ENCODE measurements at places on chromosomes 2 and 18.

DNA sequence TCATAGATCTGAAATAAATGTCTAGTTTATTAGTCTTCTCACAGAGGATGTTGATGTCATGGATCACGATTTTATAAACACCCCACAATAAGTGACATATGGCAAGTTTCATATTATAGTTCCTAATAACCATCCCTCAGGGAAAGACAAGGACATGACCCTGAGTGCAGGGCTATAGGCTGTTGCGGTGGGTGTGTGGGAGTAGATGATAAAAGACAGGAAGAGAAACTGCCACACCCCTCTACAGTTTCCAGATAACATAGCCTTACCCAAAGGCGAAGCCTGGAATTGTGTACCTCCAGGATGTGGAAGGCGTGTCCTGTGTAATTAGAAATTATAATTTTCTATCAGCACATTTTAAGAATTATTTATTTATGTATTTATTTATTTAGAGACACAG, 2.4 kb upstream of the NEDD4L start:
- DNase-seq = no peak

DNA sequence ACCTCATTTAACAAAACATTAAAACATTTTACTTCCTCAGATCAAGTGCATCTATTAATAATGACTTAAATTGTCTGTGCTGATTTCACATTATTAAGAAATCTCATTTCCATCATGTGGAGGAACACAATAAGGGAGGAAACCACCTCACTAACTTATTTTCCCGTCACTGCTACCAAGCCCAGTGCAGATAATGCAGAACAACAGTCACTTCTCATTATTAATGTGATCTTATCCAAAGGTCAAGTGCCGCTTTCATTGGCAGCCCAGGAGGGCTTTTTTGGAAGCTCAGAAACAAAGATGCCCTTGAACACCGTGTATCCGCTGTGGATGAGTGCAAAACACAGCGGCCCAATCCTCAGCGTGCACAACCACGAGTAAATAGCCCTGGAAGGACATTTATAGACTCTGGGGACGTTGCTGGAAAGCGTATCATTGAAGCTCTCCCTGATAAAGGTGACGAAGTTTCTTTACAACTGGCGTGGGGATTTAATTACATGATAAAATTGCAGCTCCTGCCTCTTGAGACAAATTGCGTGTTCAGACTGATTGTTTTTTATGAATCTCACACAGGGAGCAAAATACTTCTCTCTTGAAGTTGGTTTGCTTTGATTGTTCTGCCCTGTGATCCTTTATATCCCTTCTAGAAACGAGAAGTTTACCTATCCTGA, 13.2 kb downstream of the ASB18 start:
- DNase-seq = no peak

DNA sequence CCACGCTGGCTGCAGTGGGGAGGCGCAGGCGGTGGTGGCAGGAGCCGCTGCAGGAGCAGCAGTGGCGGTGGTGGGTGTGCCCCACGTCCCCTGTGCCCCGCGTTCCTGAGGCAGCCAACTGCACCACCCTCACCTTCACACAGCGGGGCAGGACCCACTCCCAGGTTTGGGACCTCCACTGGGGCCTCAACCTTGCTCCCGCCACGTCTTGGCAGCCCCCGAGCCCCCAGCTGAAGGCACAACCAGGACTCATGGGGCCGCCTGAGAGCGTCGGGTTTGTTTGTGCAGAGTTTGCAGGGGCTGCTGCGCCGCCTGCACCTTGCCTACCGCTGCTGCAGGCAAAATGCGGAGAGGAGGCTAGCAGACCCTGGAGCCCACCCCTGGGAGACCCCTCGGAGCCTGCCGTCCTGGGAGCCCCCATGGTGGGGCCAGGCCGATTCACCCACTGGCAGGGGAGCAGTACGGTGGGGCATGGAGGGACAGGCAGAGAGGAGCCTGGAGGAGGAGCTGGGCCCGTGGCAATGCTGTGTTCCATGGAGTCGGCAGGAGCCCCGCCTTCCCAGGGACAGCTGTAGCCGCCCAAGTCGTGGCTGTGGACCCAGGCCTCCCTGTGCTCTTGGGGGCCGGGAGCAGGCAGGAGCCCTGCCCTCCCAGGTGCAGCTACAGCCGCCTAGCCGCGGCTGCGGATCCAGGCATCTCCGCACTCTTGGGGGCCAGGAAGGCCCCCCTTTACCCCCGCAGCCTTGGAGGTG, 14.7 kb upstream of the EML6 start:
- DNase-seq = no peak

DNA sequence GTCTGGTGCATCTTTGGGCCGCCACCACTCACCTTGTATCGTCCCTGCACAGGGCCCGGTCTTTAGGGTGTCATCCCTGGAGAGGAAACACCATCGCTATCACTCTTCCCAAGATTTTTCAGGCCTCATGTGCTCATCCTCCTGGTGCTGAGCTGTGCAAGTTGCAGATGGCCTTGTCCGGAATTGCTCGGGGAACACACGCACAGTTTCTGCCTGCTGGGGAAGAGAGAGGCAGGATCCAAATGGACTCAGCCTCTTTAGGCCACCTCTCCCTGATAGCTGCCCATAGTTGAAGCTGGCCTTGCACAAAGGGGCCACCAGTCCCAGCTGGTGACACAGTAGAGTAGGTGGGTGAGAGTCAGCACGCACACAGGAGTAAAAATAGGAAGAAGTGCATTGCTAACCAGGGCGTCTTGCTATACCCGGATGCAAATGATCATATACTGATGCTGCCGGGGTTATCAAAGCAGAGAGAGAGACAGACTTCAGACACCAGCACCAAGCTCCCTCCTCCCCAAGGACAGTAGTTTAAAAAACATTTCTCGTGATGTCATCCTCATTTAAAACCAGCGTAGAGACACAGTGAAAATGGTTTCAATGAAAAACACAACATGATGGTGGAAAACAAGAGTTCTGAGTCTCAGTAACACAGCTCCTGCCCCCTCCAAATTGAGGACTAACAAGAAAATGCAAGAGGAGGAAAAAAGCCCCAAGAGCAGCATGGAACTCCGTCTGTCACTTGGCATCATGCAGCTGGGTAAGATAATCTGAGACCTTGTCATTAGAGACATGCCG, 147.5 kb upstream of the NCK2 start:
- DNase-seq = no peak

- no peak for DNase-seq
These were observed 276.5 kb upstream of the MC4R start for GRCh38 chr18:60649107-60649506.
